ENCODE measurements at places on chromosomes 7 and 10.

- no peak for DNase-seq
These were observed 81.1 kb downstream of the IDE start for GRCh38 chr10:92492748-92493240.

- DNase-seq = no peak
These were observed 50.9 kb downstream of the ICA1 start for GRCh38 chr7:8210845-8211724.

DNA sequence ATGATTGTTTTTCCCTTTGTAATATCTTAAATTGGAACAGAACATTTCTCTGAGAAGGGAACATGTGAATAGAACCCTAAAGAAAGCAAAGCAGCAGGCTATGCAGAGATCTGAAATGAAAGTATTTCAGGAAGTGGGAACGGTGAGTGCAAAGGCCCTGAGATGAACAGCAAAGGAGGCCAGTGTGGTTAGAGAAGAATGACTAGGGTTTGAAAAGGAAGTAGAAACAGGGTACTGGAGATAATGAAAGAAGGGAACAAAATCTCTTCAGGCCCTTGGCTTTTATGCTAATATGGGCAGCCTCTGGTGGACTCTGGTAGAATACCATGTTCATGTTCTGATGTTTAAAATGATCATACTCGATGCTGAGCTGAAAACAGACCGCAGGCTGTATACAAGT lies 22.2 kb downstream of the ARHGAP21 start:
- DNase-seq = no peak

DNA sequence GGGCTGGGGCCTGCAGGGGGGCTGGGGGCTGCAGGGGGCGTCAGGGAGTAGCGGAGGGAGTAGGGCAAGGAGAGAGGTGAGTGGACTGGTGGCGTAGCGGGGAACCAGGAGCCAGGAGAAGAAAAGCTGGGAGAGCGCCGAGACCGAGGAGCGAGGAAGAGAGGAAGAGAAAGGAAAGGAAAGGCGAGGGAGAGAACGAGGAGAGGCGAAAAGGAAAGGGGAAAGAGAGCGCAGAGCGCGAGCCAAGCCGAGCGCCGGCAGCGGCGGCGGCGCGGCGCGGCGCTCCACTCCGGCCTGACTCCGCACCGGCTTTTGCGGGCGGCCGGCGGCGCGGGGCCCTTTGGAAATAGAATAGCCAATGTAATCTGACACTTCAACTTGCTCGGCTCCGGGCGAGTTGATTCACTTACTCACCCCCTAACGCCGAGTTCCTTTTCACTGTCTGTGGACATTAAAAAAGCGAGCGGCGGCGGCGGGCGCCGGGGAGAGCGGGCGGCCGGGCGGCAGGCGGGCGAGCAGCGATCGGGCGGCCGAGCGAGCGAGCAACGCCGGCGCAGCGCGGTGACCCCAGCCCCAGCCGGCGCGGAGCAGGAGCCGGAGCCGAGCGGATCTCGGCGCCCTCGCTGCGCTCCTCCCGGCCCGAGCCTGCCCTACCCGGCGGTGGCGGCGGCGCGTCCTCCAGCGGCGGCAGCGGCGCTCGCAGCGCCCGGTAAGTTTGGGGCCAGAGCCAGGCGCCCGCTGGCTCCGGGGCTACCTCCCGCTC lies at the start of gene ZMIZ1:
Gene ZMIZ1 (plus strand): TSS at position 405 of the 763 bp plus-strand sequence. CDS start 132,667 bp downstream, outside the sequence.
- peak; percentile 88 for DNase-seq

GRCh38 chr7:31068006-31068675 lies 16.0 kb downstream of the ADCYAP1R1 start:
- DNase-seq = no peak

GRCh38 chr10:97278491-97278989 lies 13.9 kb downstream of the ARHGAP19 start:
- peak; percentile 59 for DNase-seq

DNA sequence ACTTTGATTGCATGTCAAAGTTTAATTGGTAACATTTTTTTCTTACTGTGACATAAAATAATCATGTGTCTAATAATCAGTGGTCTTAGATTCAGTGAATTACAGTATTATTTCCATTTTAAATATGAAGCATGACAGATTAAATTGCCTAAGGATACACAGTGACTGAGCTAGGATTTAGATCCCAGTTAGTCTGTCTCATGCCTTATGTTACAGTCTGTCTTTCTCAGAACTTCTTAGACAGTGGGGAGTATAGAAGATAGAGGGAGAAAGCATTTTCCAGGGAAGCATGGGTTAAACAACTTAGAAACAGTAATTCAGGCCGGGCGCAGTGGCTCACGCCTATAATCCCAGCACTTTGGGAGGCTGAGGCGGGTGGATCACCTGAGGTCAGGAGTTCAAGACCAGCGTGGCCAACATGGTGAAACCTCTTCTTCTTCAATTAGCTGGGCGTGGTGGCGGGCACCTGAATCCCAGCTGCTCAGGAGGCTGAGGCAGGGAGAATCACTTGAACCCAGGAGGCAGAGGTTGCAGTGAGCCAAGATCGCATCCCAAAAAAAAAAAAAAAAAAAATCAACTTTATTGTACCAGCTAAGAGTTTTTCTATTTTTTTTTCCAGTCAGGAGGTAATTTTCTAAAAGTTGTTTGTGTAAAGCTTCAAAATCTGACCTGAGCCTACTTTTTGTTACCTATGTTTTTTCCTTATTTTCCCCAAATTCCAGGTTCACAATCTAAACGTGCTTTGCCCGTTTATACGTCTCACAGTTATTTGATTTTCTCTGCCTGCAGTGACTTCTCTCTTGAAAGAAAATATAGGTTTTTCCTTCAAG lies 3.3 kb downstream of the CASD1 start:
- no peak for DNase-seq

DNA sequence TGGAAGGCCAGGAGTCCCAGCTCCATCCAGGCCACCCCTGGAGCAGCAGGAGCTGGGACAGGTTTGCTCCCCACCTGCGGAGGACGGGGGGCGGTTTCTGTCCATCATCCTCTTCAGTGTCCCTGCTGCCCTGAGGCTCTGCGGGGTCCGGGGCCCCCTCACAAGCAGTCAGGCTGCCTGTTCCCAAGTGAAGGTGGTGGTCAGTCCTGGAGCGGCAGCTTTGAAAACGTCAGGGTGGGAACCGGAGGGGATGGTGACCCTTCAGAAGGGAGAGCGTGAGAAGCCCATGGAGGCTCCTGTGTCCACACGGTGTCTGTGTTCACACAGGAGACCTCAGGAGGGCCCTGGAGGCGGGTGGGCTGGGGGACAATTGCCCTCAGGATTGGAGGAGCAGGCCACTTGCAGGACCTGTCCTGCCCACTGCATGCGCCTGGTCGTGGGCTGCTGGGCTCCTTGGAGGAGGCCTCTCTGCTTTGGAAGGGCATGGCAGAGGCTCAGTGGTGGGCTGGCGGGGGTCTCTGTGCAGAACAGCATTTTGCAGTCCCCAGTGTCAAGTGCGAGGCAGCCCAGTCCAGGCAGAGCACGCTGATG lies 49.3 kb upstream of the INPP5A start:
- no peak for DNase-seq

GRCh38 chr7:5711409-5711808 lies 70.1 kb downstream of the RNF216 start:
- no peak for DNase-seq

- DNase-seq = no peak
These were observed 197.2 kb downstream of the CRPPA start for GRCh38 chr7:16223963-16224707.

DNA sequence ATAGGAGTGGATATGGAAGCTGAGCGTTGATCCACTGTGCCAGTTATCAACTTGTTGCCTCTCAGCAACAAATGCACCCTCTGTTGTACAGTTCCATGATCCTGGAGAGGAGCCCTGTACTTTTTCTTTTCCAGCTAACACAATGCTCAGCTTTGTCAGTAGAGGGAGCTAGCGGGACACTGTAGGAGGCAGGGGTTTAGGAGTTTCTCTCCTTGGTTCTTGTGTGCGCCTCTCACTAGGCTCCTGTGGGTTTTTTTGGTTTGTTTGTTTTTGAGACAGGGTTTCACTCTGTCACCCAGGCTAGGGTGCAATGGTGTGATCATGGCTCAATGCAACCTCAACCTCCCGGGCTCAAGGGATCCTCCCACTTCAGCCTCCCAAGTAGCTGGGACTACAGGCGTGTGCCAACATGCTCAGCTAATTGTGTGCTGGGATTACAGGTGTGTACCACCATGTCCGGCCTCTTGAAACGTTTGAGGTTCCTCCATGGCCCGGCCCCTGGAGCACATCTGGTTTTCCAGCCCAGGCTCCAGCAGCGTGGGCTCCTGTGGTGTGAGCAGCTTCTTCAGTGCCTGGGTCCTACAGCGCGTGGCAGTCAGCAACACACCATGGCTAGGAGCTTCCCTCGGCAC lies 12.0 kb upstream of the MARVELD1 start:
- peak; percentile 86 for DNase-seq

DNA sequence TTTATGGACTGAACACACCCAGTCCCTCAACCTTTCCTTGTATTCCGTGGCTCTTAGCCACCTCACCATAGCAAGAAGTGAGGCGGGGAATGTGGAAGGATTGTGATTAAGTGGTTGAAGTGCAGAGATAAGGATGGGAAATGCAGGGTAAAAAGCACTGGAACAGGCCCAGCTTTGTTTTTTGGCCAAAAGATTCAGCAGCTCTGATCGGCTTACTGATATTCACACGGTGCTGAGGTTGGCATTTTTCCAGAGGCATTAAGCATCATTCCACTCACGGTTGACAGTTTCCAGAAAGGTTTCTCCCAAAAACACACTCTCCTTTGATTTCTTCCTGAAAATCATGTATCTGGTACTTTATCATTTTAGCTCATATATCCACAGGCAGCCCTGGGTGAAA lies 544.2 kb downstream of the CNTNAP2 start:
- no peak for DNase-seq

GRCh38 chr10:113493195-113493594 lies 59.7 kb upstream of the HABP2 start:
- DNase-seq = no peak

GRCh38 chr10:34369120-34369519 lies 446.0 kb downstream of the PARD3 start:
- no peak for DNase-seq

DNA sequence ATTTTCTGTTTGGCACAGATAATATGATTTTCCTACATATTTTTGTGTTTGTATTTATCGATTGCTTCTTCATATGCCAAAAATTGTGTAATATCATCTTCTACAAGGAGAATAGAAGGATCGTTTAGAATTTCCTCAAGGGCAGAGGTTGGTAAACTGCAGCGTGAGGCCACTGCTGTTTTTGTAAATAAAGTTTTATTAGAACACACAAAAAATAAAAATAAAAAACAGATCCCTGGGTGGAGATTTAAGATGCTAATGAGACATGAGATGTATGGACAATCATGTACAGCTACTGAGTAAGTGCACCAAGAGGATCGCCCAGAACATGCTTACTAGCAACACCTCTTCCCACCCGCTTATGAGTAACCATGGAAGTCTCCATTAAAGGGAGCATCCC lies 9.6 kb downstream of the LYZL2 start:
- DNase-seq = no peak

GRCh38 chr10:99742701-99743100 lies 10.7 kb downstream of the CUTC start:
- DNase-seq = no peak

DNA sequence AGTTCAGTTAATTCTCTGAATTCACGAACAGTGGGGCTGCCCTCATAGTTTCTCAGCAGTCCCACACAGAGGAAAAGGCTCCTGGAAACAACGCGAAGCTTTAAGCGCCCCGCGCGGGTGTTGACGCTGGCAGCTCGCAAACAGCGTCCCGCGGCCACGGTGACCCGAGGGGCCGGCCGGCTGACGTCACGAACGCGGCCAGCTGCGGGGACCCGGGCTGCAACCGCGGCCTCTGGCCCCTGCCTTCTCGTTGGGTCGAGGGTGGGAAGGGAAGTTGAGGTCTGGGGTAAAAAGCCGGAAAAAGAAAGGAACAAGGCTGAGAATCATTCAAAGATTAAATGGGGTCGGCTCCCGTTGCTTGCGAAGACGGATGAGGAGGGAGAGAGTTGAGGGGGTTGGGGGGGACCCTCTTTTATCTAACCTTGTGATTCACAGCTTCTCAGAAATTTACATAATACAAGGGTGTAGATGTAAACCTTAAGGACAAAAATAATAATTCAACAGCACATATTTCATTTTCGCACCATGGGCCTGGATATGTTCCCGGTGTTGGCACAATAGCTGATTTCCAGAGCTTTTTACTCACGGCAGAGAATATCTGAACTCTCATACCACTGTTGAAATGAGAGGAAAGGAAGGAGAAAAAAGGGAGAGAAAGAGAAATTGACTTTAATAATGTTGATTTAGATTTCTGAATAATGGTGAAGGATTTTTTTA lies 7.3 kb upstream of the FEZF1 start:
- no peak for DNase-seq

GRCh38 chr10:57664815-57665214 lies 602.9 kb downstream of the IPMK start:
- DNase-seq = no peak

GRCh38 chr10:73581918-73582317 lies 9.2 kb downstream of the USP54 start:
- DNase-seq = no peak

DNA sequence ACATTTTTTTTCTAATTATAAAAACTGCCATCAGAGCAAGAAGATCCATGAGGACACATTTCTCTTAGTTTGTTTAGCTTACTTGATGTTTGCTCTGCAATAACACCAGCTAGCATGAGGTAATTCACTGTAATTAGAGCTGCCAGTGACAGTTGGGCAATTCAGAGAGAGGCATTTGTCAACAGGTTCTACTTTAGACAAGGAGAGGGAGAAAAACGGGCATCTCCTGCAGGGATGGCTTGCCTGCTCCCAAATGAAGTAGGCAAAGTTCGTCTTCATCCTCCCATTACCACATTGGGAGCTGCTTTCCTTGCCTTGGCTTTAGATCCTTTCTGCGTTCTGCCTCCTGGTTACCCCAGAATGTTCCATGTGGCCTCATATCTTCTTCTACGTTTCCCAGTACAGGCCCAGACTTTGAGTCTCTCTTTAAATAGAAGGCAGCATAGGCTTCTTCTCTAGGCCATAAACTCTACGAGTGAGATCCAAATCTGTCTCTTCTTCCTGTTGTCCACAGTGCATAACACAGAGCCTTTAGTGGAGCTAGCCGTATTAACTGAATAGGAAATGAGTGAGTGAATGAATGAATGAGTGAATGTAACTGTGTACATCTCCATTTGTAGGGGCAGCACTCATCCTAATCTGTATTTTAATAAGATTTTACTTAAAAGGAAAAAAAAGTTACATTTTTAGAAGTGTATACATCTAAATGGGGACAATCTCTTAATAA lies 21.2 kb downstream of the ASB15 start:
- no peak for DNase-seq

GRCh38 chr7:87199700-87200450 lies 19.7 kb downstream of the TMEM243 start:
- no peak for DNase-seq

GRCh38 chr10:65566906-65567305 lies 1358.9 kb upstream of the LRRTM3 start:
- no peak for DNase-seq

- DNase-seq = no peak
These were observed 594.5 kb downstream of the ACTR3B start for GRCh38 chr7:153354071-153354470.

GRCh38 chr10:62726638-62727037 lies 77.9 kb upstream of the ADO start:
- no peak for DNase-seq

GRCh38 chr7:68800316-68800715 lies 798.0 kb upstream of the AUTS2 start:
- DNase-seq = no peak

GRCh38 chr10:86545101-86545500 lies 23.5 kb upstream of the WAPL start:
- DNase-seq = no peak

Data from HT-29 (cell line).